Globus pallidus (tissue), 1 donor: ENCODE measurements at places on chromosomes 1 and 21.

DNA sequence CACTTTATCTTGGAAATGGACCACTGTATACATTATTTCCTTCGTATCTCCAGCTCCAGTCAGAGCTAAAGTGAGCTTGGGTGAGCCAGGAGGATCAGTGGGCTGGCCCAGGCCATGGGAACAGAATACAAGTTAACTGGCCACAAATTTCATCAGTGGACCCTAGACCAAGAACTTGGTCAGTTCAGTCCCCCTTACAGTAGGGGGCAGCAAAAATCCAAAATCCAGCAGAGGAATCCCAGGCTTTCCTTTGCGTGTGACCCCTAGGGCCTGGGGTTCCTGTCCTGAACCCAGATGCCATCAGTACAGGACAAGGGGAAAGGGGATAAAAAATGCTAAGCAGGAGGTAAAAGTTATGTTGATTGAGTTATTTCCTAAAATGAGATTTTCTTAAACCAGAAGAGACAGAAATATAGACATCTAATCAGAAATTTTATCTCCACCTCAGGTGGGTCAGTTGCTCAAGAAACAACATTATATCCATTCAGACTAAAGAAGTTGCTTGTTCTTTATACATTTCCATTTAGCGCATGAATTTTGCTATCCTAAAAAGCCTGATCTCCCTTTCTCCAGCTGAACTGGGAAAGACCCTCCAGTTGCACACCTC, 24.1 kb upstream of the LCE5A start:
- no peak for DNase-seq

GRCh38 chr21:35538386-35538785, 489.3 kb upstream of the RUNX1 start:
- no peak for DNase-seq

- DNase-seq, result no peak
Measured at GRCh38 chr1:237145379-237146135, 103.6 kb downstream of the RYR2 start.

DNA sequence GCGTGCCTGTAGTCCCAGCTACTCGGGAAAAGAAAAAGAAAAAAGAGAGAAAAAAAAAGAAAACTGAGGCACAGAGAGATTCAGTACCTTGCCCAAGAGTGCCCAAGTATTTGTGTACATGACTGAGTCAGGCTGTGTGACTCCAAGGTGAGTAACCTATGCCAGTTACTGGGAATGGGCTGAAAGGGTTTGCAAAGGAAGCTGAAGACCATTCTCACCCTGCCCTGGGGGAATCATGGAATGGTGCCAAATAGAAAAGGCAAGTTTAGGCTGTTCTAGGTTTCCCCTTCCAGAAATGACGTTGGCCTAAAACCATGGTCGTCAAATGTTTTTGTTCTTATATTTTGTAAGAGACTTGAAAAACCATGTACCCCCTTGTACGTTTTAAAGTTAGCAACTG, 37.9 kb upstream of the LRIG2 start:
- no peak for DNase-seq

GRCh38 chr1:39544327-39544726, 32.3 kb downstream of the PABPC4 start:
- no peak for DNase-seq

- DNase-seq, result no peak
Measured at GRCh38 chr1:41380979-41381691, 19.9 kb downstream of the FOXO6 start.

- DNase-seq, result no peak
Measured at GRCh38 chr1:74406759-74407158, 105.7 kb downstream of the LRRC53 start.

GRCh38 chr1:200979574-200980451, 43.7 kb downstream of the KIF21B start:
- no peak for DNase-seq
